ENCODE measurements at places on chromosomes 5 and 9.

DNA sequence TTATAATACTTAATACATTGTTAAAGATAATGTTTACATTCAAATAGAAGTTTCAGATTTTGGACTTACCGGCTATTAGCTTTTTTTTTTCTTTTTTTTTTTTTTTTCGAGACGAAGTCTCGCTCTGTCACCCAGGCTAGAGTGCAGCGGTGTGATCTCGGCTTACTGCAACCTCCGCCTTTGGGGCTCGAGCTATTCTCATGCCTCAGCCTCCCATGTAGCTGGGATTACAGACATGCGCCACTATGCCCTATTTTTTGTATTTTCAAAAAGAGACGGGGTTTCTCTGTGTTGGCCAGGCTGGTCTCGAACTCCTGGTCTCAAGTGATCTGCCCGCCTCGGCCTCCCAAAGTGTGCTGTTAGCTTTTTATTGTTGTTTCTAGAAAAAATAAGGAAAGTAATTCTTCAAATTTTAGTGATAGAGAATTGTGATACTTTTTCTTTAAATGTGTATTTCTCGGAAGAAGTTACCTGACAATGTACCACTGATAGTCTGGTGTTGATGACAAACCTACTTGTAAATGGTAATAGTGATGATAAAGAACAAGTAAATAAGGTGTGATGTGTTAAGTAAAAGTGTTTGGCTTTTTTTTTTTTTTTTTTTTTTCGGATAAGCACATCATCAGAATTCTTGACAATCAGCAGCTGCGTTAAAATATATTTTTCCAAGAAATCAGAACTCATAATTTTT lies 2.7 kb downstream of the CDC42SE2 start:
- DNase-seq, result no peak

- DNase-seq, result no peak
Measured at GRCh38 chr5:31124026-31124425, 69.5 kb upstream of the CDH6 start.

DNA sequence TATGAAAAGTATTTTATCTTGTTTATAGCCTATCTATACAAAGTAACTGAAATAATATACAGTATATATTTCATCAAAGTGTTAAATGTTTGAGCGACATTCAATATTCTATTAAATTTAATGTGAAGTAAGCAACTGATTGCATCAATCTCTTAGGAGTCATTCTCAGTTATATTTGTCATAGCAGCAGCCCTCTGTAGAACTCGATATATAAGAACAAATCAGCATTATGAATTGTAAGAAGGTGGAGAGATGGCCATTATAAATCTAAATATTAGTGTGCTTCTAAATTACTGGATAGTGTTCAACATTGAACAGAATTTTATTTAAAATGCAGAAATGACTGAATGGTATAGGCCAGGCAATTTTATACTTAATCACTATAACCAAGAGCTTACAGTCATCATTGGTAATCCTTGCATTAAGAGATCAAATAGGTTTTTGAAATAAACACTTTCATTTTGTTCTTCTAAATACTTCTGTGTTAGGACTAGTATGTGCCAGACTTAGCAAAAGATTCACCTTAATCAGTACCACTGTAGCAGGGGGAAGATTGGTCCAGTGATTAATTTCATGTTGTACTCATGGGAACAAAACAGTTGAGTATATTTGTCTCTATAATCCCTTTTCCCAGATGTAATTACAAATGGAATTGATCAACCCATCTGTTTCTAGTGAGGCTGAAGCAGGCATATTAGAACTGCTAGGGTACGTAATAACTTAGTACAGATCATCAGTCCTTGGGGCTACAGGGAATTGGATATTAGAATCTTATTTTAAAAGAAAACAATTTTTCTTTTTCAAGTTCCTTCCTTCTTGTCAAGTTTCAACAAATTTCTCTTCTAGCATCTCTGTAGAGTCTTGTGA lies 108.3 kb upstream of the TYRP1 start:
- DNase-seq, result no peak

DNA sequence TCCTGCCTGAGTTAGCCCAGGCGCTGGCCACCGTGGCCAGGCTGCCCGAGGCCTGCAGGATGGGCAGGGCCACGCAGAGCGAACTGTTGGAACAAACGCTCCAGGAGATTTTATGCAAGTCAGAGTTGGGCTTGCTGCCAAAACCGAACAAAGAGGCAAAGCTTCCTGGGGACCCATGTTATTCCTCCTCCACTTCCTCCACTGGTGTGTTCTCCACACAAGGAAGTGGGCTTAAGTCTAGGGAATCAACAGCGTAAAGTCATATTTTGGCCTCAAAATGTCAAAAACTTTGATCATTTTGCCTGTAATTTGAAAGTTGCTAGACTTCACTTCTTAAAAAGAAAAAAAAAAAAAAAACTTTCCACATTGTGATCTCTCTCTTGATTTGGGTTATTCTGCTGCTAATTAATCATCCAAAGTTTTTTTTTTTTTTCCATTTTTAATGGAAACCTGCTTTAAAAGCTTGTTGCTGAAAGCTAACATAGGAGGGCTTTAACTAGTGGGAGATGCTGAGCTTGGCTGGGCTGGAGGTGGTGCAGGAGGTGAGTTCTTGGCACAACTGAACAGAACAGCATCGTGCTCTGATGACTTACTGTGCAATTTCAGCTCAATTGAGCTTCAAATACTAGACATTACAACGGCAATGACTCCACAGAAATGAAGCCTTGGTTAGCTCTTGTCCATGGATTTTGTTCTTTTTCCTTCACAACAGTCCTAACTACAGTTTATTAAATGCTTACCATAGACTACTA lies 73.0 kb downstream of the PTPDC1 start:
- DNase-seq, result peak; percentile 90

GRCh38 chr9:4442806-4443205 lies 47.5 kb upstream of the SLC1A1 start:
- no peak for DNase-seq

DNA sequence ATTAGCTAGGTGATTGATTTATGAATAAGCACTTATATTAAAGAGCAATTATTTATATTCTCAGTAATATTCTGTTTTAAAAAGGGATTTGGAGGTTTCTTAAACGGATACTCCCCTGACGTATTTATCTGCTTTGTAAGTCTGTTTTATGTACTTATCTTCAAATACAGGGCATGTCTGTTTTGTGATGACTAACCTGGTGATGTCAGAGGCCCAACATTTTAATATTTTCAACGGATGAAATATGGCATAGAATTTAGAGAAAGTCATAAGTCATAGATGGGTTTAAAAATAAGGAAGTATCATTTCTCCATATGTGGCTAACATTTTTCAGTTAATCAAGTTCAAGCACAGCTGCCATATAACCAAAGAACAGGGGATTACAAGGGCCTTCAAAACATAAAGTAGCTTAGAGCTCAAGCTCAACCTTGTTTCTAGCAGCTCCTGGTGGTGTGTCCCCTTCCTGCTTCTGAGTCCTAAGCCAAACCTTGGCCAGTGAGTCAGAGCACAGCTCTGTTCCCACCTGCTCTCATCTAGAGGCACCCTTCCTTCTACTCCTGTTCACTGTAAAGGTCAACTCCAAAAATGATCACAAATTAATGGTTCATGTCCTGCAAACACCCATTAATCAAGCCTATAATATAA lies 131.4 kb downstream of the OXCT1 start:
- no peak for DNase-seq

DNA sequence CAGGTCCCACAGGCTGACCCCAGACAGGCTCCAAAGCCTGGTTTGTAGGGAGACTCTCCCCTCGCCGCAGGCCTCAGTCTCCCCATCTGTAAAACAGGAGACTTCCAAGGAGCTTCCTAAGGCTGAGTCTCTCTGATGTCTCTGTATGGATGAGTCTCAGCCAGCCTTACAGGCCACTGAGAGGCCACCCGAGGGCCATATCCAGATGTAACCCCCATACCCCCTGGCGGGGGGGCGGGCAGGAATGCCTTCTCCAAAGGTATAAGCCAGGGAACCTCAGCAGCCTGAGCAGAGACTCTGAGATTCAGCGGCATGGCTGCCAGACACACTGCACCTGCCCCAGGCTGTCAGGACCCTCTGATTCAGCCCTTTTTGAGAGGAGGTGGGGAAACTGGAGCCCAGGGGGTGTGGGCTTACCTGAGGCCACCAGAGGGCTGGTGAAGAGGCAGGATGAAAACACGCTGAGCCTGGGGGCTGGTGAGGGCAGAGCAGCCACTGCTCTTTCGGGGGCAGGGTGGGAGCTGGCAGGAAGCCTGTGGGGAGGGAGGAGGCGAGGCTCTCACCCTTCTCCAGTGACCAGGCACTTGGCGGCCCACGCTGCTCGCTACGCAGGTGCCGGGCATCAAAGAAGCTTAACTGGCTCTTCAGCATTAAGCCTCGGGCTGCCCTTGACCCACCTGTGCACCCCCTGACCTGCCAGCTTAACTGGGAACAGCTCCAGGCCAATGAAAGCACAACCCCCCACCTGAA lies 5.5 kb upstream of the SUSD3 start:
- no peak for DNase-seq

GRCh38 chr5:5270958-5271785 lies 131.0 kb downstream of the ADAMTS16 start:
- no peak for DNase-seq

- DNase-seq, result no peak
Measured at GRCh38 chr5:168820874-168821273, 241.7 kb upstream of the PANK3 start.

Measured in KBM-7 (cell line).